Pancreas (tissue), 10 donors: ENCODE measurements at places on chromosomes 5 and 9.

DNA sequence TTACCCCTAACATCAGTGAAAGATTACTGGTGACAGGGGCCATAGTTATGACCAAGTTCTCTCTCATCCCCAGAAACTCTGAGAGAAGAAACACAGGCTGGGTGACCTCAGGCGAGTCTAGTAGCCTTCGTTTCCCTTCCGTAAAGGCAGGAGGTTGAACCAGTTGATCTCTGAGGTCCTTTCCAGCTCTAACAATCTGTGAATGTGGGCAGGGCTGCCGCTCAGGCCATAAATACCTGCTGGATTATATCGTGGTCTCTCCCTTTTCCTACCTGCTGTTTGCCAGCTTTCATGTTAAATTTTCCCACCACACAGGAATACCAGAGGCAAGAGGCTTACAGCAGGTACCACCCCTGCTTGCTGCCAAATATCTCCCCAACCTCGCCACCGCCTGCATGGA lies 357.5 kb downstream of the SH3GL2 start:
- no peak for DNase-seq

GRCh38 chr5:153985498-153985897 lies 53.2 kb downstream of the FAM114A2 start:
- no peak for DNase-seq

- no peak for DNase-seq
Observed at GRCh38 chr9:124125651-124125977, 114.0 kb downstream of the LHX2 start.

DNA sequence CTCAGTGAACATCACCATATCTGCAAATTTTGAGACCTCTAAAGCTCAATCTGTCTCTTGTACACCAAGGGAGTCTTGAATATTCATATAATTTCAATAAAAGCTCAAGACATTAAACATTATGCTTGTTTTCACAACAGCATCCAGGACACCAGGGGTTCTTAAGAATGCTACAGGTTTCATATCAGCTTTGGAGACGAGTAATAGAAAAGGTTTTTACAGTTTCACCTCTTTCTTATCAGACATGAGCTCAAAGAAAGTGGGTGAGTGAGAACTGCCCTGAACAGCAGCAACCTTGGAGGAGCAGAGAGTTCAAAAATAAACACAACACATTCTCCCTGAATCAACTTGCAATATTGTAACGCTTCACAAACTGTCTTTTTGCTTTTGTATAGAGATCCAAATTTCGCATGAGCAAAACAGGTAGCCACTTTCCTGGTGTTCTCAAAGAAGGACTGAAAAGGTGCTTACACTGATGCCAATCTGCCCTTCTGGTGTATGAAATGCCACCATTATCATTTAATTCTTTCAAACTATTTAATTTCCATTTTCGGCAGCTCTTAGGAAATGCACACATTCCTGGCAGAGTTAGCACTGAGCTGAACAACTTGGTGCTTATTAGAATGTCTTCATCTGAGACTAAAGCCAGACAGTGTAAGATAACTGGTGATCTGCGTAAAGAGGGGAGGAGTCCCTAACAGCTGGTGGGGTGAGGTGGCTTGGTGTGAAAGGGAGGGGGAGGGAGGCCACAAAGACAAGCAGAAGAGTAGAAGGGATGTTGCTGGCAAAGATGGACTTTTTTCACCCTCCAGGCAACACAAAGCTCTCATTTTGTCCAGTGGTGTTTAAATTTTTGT lies 535.3 kb downstream of the PDE4D start:
- DNase-seq = no peak

DNA sequence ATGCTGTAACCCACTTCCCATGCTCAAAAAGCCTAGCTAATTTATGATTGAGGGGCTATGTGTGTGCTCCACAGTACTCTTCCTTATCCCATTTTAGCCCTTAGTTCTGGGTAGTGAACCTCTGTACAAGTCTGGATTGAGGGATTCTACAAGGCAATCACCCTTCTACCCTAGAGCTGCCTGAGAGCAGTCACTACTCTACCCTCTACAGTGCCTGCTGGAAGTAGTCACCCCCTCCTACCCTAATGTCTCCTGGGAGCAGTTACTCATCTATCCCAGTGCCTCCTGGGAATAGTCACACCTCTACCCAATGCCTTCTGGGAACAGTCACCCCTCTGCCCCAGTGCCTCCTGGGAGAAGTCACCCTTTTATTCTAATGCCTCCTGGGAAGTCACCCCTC lies 150.6 kb downstream of the ATP10B start:
- DNase-seq = no peak

GRCh38 chr5:28012538-28012937 lies 974.2 kb upstream of the CDH9 start:
- no peak for DNase-seq

DNA sequence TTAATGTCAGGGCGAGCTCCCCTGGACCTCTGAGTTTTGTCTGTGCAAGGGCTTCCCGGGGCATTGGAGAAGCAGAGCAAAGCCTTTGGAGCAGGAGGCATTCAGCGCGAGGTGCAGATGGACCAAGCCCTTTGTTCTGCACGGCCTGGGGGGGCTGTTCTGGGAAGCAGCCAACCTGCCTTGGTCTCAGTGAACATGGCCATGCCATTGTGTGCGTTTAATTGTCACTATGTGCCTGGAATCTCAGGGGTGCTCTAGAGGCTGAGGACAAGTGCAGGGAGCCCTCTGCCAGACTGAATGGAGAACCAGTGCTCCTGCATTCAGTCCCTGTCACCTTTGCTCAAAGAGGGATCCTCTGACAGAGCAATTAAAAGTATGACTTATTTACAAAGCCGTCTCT lies 329.4 kb downstream of the IRX1 start:
- no peak for DNase-seq

- DNase-seq = no peak
Observed at GRCh38 chr5:159489779-159490178, 159.5 kb upstream of the IL12B start.

- DNase-seq = no peak
Observed at GRCh38 chr5:131534974-131535373, 100.1 kb downstream of the RAPGEF6 start.

DNA sequence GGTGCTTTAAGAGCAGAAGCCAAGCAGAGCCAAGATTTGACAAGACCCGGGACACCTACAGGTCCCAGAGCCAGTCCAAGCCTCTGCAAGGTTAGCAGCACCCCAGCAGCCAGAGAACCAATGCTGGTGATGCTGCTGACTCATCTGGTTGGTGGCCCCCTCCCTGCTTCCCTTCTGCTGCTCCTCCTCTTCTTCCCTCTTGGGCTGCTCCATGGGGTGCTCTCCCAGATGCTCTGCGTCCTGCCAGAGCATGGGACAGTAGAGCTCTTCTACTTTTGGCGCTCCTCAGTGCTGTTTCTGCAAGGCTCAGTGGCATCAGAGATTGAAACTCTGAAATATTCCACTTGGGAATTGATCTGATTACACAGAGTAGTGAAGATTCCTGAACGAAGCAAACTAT lies 76.1 kb upstream of the SAP30L start:
- DNase-seq = no peak

DNA sequence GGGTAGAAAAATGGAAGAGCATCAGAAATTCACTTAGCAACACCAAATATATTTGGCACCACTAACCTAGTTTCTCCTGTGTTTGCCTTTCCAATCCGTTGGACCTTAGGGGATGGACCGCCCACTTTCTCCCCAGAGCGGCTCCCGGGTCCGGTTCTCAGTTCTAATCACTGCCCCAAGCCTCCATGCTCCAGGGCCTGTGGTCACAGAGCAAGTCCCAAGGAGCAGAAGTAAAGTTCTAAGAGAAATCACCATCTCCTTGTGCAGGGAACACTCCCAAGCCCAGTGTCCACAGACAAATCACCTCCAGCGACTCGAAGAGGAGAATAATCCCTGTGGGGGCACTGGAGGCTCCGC lies 728 bp upstream of the SLC1A1 start:
- no peak for DNase-seq

- no peak for DNase-seq
Observed at GRCh38 chr5:7473668-7474215, 77.8 kb downstream of the ADCY2 start.

GRCh38 chr9:90900130-90900529 lies 98.5 kb downstream of the SYK start:
- DNase-seq = no peak

DNA sequence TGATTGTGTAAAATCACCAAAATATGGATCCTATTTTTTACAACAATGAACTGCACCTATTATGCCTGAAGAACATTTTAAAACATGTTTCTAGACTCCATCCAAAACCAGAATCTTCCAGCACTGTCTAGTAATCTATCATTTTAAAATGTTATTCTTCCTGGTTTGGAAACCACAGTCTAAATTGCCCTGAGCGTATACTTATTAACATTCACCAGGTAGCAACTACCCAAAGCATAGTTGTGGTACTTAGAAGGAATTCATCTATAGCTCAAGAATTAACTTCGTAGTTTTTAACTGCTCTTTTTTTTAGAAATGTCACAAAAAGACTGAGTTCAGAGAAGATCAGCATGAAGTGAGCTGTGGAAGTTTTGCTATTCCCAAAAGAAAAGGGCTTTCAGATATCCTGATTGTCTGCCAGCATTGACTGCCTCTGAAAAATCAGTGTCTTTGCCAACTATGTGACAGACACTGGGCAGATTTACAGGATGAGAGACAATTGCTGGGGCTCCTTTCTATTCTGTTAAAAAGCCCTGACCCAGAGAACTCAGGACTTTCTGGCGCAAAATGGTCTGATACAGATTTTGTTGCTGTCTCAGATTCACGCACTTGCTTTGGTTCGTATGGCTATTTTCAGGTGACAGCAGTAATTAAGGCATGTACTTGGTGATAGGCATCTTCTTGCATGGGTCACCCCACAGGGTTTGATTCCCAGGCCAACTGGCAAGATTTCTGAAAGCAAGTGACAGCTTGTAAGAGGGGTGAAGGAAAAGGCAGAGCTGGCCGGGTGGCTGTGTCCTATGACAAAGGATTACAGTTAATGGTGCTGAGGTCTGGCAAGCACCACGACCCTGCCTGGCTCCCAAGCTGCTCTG lies 152.5 kb upstream of the RAI14 start:
- DNase-seq = no peak

DNA sequence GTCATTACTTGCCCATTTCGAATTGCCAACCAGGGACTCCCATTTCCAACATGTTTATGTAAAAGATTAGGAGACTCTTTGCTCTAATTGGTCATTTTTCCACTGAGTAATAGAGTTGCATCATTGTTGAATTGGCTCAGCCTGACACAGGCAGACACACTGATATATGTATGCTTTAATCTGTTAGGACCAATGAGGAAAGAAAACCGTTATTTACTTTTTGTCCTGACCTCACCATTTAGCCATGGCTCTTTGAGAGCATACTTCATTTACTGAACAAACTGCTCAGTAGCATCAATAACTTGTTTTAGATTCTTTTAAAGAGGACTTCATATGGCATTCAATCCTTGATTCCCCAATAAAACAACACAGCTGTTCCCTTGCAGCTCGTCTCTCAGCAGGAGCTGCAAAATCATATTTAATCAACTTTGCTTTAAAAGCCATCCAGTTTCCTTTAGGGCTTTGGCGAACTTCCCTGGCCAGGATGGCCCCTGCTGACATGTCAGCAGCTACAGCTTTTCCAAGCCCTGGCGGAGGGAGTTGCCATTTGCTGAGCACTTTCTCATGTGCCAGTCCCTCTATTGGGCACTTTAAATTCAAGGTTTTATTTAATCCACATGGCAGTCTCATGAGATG lies 251.5 kb upstream of the TNC start:
- no peak for DNase-seq

DNA sequence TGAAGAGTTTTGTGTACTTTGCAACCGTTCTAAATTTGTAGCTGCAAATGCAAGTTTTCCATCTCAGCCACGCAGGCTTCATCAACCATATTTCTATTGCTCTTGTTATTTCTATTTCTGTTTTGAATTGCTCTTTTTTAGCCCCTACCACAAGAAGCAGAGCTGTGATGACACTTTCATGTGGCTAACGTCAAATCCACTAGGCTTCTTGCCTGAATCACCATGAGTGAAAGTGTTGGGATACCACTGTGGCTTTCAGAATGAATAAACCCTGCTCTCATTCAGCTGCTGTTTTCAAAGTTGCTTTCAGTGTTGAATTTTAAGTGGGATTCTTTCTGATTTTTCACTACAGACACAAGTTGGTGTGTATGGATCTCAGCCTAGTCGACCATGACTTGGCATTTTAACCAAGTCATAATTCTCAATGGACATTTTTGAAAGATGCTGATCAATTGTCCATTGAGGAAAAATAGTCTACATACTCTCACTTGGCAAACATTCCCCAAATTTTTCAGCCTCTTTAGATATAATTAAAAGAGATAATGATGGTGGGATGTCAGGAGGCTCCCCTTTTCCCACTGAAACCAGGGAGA lies 41.0 kb upstream of the MTAP start:
- no peak for DNase-seq

GRCh38 chr5:124436294-124436693 lies 310.1 kb downstream of the ZNF608 start:
- DNase-seq = no peak

- DNase-seq = no peak
Observed at GRCh38 chr9:70642341-70642740, 227.9 kb upstream of the KLF9 start.

- no peak for DNase-seq
Observed at GRCh38 chr5:35908814-35909213, 29.6 kb downstream of the CAPSL start.

- DNase-seq = no peak
Observed at GRCh38 chr9:137772281-137772873, 105.2 kb upstream of the CACNA1B start.

- DNase-seq = no peak
Observed at GRCh38 chr5:31554552-31554951, 22.5 kb downstream of the C5orf22 start.

GRCh38 chr9:129558551-129559505 lies 62.1 kb downstream of the C9orf50 start:
- peak; percentile 64 for DNase-seq

- no peak for DNase-seq
Observed at GRCh38 chr9:120837921-120838320, 4.8 kb downstream of the PSMD5 start.

DNA sequence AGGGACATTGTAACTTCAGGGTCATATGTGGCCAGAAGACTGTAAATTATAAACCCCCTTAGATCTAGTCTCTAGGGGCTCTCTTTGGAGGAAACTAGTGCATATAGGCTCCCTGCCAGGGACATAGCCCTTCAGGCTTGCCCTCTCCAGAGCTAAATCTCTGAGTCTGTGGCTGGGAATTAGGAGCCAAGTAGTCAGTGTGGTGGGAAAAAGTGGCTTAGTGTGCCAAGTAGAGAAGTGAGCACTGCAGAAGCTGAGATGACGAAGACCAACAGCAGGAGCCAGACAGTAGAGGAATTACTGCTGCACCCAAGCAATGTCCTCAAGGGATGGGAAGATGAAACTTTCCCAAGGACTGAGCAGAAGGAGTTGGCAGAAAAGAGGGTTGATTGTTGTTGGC lies 71.2 kb downstream of the CWC27 start:
- no peak for DNase-seq

- no peak for DNase-seq
Observed at GRCh38 chr9:81103597-81104471, 585.5 kb downstream of the TLE1 start.
